ENCODE measurements at places on chromosomes 5 and 9.

GRCh38 chr9:85973238-85973637, 32.3 kb downstream of the NAA35 start:
- DNase-seq, result no peak

DNA sequence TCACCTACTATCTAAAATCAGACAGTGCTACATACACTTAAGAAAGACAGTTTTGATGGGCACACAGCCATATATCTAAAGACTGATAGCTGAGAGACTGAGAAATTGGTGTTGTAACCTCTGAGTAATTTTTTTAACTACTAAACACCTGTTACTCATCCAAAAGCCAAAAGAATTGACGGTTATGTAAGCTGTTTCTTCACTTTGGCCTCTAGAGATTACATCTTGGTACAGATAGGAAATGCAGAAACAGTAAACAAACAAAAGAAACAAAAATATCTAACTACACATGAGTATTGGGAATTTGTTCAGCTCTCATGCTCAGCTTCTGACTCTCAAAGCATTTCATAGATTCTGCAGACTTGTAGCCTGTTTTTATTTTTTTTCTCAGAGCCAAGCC, 152.1 kb upstream of the GAS1 start:
- DNase-seq, result no peak

GRCh38 chr5:134247428-134248224, 21.8 kb upstream of the PPP2CA start:
- no peak for DNase-seq

DNA sequence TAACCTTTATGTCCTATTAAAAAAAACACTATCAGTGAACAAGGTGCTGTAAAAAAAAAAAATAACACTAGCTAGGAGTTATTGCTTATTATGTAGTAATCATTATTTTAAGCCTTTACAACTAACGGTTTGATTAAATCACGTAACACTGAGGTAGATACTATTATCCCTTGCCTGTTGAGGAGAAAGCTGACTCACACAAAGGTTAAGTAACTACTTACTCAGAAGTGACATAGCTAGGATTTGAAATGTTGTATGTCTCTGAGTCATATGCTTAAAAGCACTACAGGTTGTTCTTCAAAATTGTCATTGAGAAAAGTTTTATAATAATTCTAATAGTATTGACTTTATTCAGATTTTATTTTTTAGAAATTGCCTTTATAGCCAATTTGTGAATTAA, 8.8 kb downstream of the TENT2 start:
- no peak for DNase-seq

DNA sequence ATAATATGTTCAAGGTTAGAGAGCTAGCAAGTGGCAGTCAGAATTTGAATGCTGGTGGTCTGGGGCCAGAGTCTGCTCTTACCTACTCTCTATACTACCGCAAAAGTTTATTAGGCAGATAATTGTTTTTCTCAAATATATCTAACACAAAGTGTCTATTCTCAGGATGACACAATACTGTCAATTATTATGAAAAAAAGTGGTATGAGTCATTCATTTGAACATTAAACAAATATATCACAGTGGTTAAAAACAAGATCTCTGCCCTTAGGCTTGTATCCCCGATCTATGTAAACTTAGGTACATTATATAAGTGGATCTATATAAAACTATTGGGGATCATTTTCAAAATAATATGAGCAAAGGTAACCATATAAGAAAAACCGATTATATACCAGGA, 354.9 kb downstream of the CETN3 start:
- DNase-seq, result no peak
